Endothelial cell of umbilical vein (primary cell): ENCODE measurements at places on chromosomes 2 and 18. TPM values are rescaled to one million over a fixed set of nuclear protein-coding genes. Genes with fewer than 3 reads are reported as not detected.
A peak's percentile ranks its signal among the peaks of the same experiment; 100 is the strongest.

- H3K4me3 ChIP-seq, result no peak overlapping the region
- H3K4me1 ChIP-seq, result no peaks in the 10 kb centered on the region
- DNase-seq, result no peak
- no peaks in the 10 kb centered on the region for H3K36me3 ChIP-seq
- no peak overlapping the region for H3K27ac ChIP-seq
Measured at GRCh38 chr2:55498582-55498981, 20.9 kb upstream of the CFAP36 start.

Gene CYS1
- 0.25 TPM in 1 of 2 replicates, not detected in the other for total RNA-seq

GRCh38 chr2:31693882-31694281 lies 113.1 kb upstream of the SRD5A2 start:
- H3K27me3 ChIP-seq, result no peaks in the 10 kb centered on the region
- H3K36me3 ChIP-seq, result no peaks in the 10 kb centered on the region
- H3K27ac ChIP-seq, result no peak overlapping the region
- H3K4me3 ChIP-seq, result no peak overlapping the region

- H3K27ac ChIP-seq, result peak overlapping the region; percentile 90
- H3K27me3 ChIP-seq, result no peaks in the 10 kb centered on the region
- peaks cover 61% of the 10 kb centered on the region for H3K4me1 ChIP-seq
- no peak overlapping the region for H3K4me3 ChIP-seq
- DNase-seq, result peak; percentile 62
Measured at GRCh38 chr2:9263428-9263827, 56.8 kb downstream of the ASAP2 start.

DNA sequence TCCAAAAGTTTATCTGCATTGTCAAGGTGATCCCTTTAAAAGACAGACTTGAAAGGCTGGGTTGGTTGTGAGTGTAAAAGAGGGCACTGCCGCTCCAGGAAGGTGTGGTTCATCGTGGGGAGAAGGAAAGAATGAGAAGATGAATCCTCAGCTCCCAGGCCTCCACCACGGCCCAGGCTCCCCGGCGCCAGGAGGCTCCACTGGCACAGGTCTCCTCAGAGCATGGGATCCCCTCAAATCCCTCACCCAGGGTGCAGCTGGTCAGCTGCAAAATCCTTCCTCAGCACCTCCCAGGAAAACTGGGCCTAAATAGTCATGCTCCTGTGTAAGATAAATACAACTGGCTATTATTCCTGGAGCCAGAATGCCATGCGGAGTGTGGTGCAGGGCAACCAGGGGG lies 221.1 kb downstream of the ZNF516 start:
- no peaks in the 10 kb centered on the region for H3K4me1 ChIP-seq
- H3K27me3 ChIP-seq, result no peaks in the 10 kb centered on the region
- H3K4me3 ChIP-seq, result no peak overlapping the region
- no peak overlapping the region for H3K27ac ChIP-seq
- H3K36me3 ChIP-seq, result no peaks in the 10 kb centered on the region

DNA sequence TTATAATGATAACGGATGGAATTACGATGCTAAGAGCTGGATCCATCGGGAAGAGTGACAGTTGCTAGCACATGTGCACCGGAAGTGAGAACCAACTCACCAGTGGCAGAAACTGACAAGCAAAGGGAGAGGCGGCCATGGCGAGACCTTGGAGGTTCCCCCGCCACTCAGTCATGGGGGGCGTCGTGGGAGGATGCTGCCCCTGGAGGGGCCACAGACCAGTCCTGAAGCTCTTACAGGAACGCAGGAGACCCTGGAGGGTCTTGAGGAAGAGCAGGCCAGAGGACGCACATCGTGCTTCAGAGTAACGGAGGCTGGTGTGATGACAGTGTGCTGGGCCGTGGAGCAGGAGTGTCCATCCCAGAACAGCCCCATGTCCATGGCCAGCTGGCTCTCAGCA lies 53.1 kb upstream of the KCNG2 start:
- no peak overlapping the region for H3K27ac ChIP-seq
- no peaks in the 10 kb centered on the region for H3K27me3 ChIP-seq
- no peaks in the 10 kb centered on the region for H3K4me1 ChIP-seq
- DNase-seq, result no peak
- H3K36me3 ChIP-seq, result no peaks in the 10 kb centered on the region
- H3K4me3 ChIP-seq, result no peak overlapping the region

- no peak overlapping the region for H3K27ac ChIP-seq
- no peaks in the 10 kb centered on the region for H3K27me3 ChIP-seq
- no peak overlapping the region for H3K4me3 ChIP-seq
- no peaks in the 10 kb centered on the region for H3K4me1 ChIP-seq
Measured at GRCh38 chr2:124257120-124257519, 232.0 kb downstream of the CNTNAP5 start.

Gene FAM110C
- total RNA-seq, result not detected in 2 replicates

DNA sequence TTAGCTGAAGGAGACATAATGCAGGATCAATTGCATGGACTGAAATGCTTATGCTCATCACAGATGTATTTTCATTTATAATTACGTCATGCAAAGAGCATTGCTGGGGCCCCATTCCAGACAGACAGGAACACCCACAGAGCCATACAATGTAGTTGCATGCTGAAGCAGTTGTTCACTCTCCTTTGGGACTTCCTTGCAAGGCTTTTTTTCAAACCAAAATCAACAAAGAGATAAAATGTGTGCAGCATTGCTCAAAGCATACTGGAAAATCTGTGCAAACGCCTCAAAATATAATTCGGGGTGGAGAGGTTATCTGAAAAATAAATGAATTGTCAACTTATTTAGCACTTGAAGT lies 463.2 kb downstream of the CDH2 start:
- DNase-seq, result no peak
- no peak overlapping the region for H3K27ac ChIP-seq
- H3K27me3 ChIP-seq, result no peaks in the 10 kb centered on the region

Gene FBXO36
- 0.53 and 1.1 TPM in 2 replicates for total RNA-seq

- no peak for DNase-seq
- no peaks in the 10 kb centered on the region for H3K36me3 ChIP-seq
Measured at GRCh38 chr2:219273937-219274336, 5.2 kb upstream of the DNAJB2 start.

- peak overlapping the region; percentile 38 for H3K27ac ChIP-seq
- no peak overlapping the region for H3K4me3 ChIP-seq
- DNase-seq, result no peak
- H3K27me3 ChIP-seq, result no peaks in the 10 kb centered on the region
- H3K4me1 ChIP-seq, result peaks cover 17% of the 10 kb centered on the region
Measured at GRCh38 chr2:20140321-20141055, 84.4 kb downstream of the SDC1 start.

DNA sequence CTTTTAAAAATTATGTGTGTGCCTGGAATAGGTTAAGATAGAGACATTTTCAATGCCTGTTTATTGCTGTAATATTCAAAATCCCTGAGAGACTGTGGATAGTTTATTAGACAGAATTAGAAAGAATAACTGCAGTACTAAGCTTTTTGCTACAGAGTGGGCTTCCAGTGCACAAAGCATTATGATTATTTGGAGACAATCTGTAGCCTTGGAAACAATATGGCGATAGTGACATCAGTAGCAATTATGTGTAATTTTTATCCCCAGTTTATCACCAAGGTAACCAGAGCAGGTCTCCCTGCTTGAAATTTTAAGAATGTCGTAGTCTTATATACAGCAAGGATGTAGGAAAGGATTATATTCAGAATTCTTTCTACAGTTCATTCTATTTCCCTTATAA lies 100.0 kb downstream of the MYO3B start:
- no peak overlapping the region for H3K4me3 ChIP-seq
- H3K27me3 ChIP-seq, result peaks cover 13% of the 10 kb centered on the region
- no peaks in the 10 kb centered on the region for H3K36me3 ChIP-seq
- H3K4me1 ChIP-seq, result no peaks in the 10 kb centered on the region

Gene GAREM2
- total RNA-seq, result 3.1 and 4.5 TPM in 2 replicates

DNA sequence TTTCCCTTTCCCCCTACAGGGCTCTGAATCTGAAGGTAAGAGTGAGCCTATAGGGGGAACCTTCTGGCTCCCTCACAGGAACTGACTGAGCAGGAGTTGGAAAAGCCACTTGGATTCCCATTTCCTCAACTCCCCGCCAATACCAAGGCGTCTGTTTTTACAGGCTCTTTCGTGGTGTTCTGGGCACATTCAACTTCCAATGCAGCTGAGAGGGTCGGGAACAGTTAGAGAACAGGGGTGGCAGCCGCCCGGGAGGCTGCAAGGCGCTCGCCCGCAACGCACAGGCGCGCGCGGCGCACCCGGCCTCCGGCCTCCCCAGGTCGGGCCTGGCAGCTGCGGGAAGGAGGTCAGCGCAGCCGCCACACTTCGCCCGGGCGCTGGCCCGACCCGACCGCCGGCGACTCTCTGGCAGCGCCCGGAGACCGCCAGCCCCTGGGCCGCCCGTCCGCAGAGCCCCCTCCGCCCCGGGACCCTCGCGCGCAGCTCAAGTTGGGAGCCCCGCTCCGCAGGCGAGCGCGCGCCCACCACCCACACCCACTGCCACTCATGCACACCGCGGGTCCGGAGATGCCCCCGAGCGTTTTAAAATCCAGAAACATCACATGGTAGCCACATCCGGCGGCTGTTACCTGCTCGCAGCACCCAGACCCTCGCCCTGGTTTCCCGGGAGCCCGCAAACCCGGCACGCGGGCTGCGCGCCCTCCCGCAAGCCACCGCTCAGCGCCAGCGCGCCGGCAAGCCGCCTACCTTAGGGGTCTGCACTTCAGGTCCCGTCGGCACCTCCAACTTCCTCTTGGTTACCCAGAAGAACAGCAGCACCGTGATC lies 816 bp downstream of the GALNT14 start:
- no peaks in the 10 kb centered on the region for H3K36me3 ChIP-seq
- no peak overlapping the region for H3K27ac ChIP-seq
- DNase-seq, result no peak
- peaks cover 33% of the 10 kb centered on the region for H3K27me3 ChIP-seq

GRCh38 chr2:199261936-199262335 lies 195.8 kb downstream of the SATB2 start:
- no peak overlapping the region for H3K4me3 ChIP-seq
- H3K36me3 ChIP-seq, result no peaks in the 10 kb centered on the region
- no peak overlapping the region for H3K27ac ChIP-seq
- DNase-seq, result no peak

GRCh38 chr2:113203901-113204519 lies 30.2 kb downstream of the PSD4 start:
- DNase-seq, result peak; percentile 64
- H3K36me3 ChIP-seq, result no peaks in the 10 kb centered on the region
- H3K27me3 ChIP-seq, result no peaks in the 10 kb centered on the region
- peaks cover 2% of the 10 kb centered on the region for H3K4me1 ChIP-seq
- H3K4me3 ChIP-seq, result no peak overlapping the region
- H3K27ac ChIP-seq, result no peak overlapping the region

DNA sequence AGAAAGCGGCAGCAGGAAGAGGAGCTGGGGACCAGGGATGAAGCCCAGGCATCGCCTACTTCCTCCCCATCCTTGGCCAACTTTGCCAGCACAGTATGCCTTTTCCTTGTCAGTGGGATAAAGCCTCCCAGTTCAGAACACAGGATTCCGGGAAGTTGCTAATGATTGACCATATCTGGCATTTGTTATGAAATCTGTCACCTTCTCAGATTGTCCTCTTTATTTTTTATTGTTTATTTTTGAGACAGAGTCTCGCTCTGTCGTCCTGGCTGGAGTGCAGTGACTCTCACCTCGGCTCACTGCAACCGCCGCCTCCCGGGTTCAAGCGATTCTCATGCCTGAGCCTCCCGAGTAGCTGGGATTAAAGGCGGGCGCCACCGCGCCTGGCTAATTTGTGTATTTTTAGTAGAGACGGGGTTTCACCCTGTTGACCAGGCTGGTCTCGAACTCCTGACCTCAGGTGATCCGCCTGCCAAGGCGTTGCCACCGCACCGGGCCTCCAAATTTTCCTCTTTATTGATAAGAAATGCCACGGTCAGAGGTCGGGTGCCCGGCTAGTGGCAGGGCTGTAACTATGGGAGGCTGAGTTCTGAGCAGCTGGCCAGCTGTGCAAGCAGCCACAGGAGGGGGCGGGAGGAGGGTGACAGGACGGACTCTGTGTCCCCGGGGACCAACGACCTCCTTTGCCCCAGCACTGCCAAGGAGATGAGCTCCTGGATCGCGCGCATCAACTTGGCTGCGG lies 24.4 kb downstream of the PSD4 start:
- H3K36me3 ChIP-seq, result no peaks in the 10 kb centered on the region
- H3K27me3 ChIP-seq, result no peaks in the 10 kb centered on the region
- DNase-seq, result no peak
- no peak overlapping the region for H3K27ac ChIP-seq

- peaks cover 1% of the 10 kb centered on the region for H3K27me3 ChIP-seq
- peaks cover 10% of the 10 kb centered on the region for H3K4me1 ChIP-seq
- peak within 1 kb of the TSS; percentile 81 for H3K27ac ChIP-seq
- no peaks in the 10 kb centered on the region for H3K36me3 ChIP-seq
Measured at GRCh38 chr2:174486563-174487107, at the start of gene GPR155. GPR155 (minus strand) TSS chr2:174487029; CDS start chr2:174481956, 5,073 bp downstream.

DNA sequence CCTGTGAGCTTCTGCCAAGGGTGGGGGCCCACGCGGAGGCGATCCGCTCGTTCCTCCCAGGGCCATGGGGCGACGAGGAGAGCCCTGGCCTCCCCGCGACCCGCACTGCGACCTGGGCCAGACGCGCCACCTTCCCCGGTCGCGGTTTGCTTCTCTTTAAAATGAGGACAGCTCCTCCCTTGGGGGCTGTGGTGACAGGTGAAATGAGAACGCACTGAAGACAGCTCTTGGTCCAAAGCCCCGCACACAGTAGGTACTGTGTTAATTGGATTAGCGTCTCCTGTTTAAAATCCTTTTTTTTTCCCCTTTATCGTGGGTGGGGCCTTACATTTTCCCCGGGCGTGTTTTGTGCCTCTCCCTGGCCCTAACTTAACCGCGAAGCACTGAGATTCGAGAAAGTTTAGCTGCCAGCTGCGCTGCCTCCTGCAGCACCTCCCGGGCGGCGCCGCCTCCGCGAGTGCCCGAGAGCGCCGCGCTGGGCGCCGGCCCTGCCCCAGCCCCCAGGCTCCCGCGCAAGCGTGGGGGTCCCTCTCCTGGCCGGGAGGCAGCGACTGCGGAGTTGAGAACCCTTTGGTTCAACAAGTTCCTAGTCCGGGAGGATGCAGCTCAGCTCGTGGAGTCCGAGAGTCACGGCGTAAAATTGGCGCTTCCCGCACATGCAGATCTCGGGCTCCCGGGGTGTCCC lies 1.1 kb downstream of the HPCAL1 start:
- H3K27me3 ChIP-seq, result no peaks in the 10 kb centered on the region
- H3K4me1 ChIP-seq, result peaks cover 12% of the 10 kb centered on the region
- DNase-seq, result peak; percentile 63
- peak overlapping the region; percentile 78 for H3K4me3 ChIP-seq

GRCh38 chr2:144459937-144460336 lies 60.0 kb downstream of the ZEB2 start:
- no peaks in the 10 kb centered on the region for H3K27me3 ChIP-seq
- H3K4me3 ChIP-seq, result no peak overlapping the region
- peaks cover 39% of the 10 kb centered on the region for H3K4me1 ChIP-seq
- peak; percentile 86 for DNase-seq
- H3K27ac ChIP-seq, result peak overlapping the region; percentile 74

Gene TCF23
- total RNA-seq, result not detected in 2 replicates

- no peaks in the 10 kb centered on the region for H3K4me1 ChIP-seq
- H3K27ac ChIP-seq, result no peak overlapping the region
- no peaks in the 10 kb centered on the region for H3K36me3 ChIP-seq
Measured at GRCh38 chr18:63843008-63843407, 44.5 kb upstream of the SERPINB2 start.

Gene LCT
- 0.07 TPM in 1 of 2 replicates, not detected in the other for total RNA-seq

Gene MEP1B
- total RNA-seq, result not detected in 2 replicates

Gene C2orf78
- total RNA-seq, result not detected in 2 replicates

Gene ADGRF3
- 0.18 and 0.73 TPM in 2 replicates for total RNA-seq
